ENCODE measurements at places on chromosomes 11 and 22. TPM values are rescaled to one million over a fixed set of nuclear protein-coding genes. Genes with fewer than 3 reads are reported as not detected.
A peak's percentile ranks its signal among the peaks of the same experiment; 100 is the strongest.

DNA sequence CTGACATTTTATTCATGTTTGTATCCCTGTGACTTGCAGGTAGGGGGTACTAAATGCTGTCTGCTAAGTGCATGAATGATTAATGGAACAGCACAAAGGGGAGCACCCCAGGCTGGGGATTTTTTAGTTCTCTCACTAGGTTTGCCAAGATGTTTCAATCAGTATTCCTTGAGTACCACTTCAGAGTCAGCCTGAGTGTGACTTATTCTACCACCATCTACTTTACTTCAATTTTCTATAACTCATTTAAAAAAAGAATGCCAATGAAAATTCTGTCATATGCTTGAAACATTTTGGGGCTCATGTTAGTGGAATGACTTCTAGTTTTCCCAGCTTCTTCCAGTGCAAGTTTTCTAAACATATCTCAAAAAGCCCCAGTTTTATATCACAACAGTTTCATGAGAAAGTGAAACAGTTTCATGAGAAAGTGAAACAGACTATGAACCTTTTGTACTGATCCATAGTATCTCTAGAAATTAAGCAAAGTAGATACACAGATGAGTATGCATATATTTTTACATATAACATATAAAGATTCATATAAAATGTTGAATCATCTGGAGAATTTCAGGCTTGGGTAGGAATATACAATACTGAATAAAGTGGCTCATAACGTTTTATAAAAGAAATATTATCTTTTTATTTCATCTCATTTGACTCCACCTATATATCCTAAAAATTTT, 252.4 kb downstream of the GRM5 start:
- DNase-seq, result no peak

DNA sequence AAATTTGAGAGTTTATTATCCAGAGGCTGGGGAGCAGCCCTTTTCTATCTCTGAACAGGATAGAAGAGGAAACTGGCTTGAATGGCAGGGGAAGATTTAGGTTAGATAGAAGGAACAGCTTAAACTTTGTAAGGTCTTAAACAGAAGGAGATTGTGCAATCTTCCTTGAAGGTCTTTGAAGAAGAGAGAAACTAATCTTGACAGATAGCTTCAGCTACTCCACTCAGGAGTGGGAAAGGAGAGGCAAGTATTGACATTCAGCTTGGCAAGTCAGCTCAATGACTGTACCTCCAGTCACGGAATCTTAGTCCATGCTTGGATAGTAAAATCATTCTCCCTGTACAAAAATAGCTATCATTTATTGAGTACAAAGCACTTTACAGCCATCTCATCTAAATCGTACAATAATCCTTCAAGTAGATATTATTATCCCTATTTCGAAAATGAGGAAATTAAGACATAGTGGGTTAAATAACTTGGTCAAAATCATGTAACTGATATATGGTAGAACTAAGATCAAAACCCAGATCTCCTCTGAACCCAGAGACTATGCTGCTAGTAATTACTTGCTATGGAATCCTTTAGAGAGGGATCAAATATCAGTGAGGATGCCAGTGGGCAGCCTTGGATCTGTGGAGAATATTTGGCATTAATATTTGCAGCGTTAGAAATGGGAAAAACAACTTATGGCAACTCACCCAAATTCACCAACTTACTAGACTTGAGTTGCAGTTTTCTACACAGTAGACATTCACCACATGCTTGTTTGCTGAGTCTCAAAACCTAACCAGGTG, 14.6 kb downstream of the C11orf97 start:
- no peak for DNase-seq

Gene MYBPC3
- total RNA-seq, result not detected

DNA sequence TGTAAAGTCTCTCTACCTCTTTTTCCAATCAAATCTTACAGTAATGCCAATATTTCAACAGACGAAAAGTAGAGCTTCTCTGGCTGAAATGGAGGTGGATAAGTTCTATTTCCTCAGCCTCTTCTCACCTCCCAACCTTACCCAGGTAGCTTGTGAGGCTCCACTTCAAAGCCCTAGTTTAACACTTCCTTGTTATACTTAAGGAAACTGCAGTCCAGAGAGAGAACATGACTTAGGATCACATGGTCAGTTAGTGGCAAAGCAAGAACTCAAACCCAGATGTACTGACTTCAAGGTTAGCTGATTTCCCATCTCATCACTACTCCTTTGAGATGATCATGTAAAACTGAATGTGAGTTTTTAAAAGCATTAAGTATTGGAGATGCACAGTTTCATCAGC, 32.5 kb downstream of the PAK1 start:
- DNase-seq, result no peak

Gene LRRN4CL
- 0.51 TPM for total RNA-seq

Gene OR51I1
- total RNA-seq, result not detected

DNA sequence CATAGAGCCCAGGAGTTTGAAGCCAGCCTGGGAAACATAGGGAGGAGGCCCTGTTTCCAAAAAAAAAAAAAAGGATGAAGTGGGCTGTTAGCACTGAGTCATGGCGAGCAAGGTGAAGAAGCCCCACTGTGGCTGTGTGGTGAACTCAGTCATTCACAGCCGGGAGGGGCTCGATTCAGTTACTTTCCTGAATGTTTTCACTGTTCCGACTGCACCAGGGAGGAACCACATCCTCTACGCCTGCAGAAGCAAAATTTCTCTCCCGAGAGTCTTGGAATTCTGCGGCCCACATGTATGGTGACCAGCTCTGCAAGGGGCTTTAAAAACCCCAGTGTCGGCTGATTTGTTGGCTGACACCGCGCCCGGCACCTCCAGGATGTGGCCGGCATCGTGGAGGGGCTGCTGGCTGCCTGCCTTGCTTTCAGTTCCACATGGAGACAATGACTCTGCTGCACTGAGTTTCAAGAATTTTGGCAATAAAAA, 27.8 kb upstream of the GRAMD4 start:
- peak; percentile 48 for DNase-seq
